ENCODE measurements at places on chromosomes 7 and 10.

DNA sequence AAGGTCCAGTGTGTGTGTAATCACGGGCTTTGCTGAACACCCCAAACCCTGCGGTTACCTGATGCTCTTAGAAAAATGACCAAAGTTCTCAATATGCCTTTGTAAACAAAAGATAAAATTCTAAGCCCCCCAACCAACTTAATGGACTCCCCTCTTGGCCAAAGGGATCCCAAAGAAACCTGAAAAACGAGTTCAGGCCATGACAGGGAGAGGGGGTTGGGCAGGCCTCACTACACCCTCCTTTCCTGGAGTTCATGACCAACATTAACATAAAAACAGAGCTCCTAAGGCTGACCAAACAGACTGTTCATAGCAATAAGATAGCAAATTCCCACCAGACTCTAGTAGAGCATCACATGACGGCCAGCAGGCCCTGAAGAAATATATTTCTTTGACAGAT is 3.0 kb upstream of the VIPR2 start:
- no peak for DNase-seq

DNA sequence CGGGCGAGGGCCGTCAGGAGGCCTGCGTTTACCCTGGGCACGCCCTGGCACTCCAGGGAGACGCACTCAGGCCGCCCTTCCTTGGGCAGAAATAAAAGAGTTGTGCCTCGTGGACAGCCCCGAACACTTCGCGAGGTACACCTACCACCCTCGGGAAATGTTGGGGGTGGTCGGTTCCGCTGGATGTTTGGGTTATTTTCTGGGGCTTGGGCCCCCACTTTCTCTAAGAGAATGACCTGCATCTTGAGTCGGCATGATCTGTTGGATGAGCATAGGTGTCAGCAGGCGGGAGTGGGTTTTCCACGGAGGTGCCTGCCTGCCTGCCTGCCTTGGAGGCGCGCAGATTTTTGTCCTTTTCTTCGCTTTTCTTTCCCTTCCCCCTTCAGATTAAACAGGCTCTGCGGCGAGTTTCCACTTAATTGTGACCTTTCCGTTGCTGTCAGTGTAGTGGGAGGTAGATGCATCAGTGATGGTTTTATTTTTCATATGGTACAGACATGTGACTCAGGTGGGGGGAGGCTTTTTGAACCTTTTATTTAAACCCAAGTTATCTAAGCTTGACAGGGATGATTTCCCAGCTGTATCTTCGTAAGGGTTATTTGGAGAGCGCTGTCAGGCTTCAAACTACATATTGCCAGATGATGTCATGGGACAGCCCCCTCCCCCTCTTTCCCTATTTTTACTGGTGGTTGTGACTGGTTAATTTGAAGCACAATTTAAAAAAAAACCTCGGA is 661 bp downstream of the HECTD2 start:
- DNase-seq, result no peak

GRCh38 chr7:97460433-97460832 is 271.5 kb upstream of the TAC1 start:
- DNase-seq, result no peak

DNA sequence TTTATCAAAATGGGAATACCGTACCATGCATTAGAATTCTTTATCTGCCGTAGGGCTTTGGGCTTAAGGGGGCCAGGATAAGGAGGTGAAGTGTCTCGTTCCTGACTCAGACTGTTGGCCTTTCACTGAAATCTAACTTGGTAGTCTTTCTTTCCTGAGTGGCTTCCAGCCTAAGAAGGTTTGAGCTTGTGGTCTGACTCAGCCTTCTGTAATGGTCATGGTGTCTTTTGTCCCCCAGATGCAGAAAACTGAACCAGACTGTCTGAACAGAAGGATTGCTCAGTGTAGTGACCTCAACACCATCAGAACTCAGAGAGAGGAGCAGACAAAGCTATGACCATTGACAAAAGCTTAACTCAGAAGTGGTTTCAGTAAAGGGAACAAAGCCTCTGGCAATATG is 39.5 kb downstream of the WNT2 start:
- no peak for DNase-seq

DNA sequence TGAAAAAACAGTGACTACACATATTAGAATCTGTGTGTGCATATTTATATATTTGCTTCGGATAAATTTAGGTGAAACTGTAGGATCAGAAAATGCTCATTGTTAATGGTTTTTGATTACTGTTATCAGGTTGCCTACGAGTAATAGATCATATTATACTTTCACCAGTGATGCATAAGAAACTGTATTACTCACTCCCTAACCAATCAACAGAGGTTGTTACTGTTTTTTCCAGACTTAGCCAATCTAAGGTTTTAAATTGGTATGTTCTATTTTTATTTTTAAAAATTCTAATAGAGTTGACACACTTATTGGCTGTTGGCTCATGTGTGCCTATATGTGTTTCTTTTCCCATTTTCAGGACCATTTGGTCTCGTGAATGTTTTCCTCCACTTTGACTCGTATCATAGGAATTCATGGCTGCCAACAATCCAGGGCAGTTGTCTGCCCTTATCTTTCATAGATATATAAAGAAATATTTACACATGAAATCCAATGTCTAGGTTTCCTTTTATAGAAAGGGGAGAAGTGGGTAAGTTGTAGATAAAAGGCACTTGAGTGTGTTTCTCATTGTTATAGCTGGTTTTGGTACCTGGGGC is 59.2 kb downstream of the ANLN start:
- DNase-seq, result no peak

GRCh38 chr10:59387951-59388670 is 25.8 kb upstream of the FAM13C start:
- no peak for DNase-seq

DNA sequence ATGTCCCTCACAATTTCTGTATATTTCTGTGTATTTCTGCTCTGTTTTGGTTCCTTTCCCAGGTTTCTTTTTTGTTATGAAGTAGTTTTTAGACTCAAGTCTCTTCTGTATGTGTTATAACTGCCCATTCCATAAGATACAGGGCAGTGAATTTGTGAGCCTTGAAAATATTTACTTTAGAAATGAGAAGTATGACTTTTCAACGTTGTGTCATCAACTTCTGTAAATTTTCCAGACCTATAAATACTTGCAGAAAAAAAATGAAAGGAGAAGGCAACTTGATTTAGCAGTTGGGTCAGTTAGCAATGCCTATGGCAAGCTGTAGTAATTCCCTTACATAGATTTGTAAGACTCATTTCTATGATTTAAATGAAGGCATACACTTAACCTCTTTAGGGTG is 11.5 kb downstream of the EGFR start:
- no peak for DNase-seq
